ENCODE measurements at places on chromosomes 3 and 15.

DNA sequence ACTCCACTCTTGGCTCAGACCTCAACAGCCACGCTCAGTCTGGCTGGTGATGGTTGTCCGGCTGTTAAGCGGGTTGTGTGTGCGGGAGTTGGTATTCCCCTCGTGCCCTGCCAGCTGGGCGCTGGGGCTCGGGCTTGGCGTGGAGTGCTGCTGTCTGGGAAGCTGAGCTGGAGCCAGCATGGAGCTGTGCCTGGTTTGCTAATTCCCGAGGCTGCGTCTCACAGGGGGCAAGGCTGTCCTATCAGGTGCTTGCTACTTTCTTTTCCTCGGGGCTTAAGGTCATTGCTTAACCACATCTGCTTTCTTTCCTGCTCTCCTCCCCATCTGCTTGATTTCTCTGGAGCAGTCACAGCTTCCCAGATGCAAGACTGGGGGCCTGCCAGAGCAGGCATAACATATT, 29.9 kb downstream of the PDIA5 start:
- DNase-seq = no peak

DNA sequence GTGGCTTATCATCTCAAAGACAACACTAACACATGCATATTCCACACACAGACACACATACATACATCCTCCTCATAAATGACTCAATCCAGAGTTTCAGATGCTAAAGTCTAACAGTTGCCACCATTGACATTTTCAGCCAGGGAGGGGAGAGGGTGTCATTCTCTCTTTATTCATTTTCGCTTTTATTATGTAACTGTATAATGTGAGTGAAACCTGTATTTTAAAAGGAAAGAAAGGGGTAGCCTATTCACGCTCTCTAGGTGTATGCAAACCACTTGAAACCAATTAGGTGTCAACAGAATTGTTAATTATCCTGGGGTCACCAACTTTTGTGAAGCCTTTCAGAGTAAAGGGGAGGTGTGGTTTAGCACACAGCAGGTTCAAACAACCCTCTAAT, 1282.9 kb downstream of the ROBO2 start:
- DNase-seq = no peak

GRCh38 chr3:187150186-187150585, 10.9 kb upstream of the RPL39L start:
- DNase-seq = no peak

DNA sequence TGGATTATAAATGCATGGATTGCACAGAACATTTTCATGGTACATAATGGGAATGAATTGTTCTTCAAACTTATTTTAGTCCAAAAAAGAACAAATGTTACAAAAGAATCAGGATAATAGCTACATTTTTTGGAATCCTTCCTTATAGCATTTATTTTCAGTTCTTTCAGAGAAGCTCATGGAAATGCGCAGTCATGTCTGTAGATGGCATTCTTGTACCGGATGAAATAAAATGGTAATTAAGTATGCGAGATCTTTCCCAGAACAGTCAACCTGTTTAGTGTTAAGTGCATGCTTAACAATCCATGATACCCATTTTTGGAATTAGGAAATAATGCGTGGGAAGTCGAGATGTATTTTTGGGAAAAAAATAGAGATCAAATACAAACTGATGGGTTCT, 38.2 kb upstream of the GOLGA8B start:
- no peak for DNase-seq

All from naive B cell (primary cell).